ENCODE measurements at places on chromosomes 2 and 18.

- DNase-seq = no peak
Measured at GRCh38 chr18:11487390-11487789, 122.0 kb upstream of the SLC35G4 start.

DNA sequence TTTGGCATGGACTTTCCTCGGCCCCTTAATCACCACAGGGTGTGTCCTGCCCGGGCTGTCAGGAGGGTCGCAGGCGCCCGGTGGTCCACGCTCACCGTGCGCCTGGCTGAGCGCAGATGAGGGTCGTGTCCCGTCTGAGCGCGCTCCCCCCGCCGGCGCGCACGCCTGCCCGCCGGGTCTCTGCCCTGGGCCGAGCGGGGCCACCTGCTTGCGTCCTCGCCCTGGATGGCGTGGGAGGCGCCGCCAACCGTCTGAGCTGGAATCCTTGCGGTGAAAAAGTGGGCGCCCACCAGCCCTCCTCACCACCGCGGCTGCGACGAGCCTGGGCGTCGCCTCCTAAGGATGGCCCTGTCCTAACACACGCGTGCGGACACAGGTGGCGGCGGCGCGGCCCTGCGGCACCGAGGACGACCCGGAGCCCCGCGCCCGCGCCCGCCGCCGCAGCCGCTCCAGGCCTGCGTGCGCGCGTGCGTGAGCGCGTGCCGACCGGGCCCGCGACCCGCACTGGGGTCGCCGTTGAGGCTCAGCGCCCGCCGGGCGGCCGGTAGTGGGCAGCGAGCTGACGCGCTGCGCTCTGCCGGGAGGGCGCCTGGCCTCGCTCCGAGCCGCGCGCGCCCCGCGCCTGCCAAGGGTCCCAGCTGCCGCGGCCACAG is 126.6 kb downstream of the ARHGEF4 start:
- DNase-seq = no peak

GRCh38 chr2:158273791-158274190 is 172.1 kb downstream of the UPP2 start:
- DNase-seq = no peak

DNA sequence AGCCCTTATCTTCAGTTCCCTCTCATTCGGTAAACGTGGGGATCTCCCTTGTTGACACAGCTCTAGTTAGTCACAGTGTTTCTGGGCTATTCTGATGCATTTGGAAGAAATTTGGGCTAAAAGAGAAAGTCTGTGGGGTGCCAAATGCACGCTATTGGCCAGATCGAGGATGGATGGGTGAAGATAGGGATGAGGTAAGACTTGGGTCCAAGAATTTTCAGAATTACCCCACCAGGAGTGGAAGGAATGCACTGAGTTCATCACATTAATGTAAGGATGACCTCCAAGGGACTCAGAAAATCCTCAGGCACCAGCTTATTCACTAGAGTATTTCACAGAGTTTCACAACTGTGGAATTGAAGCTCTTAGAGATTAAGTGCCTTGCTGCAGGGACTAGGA is 49.3 kb downstream of the NRP2 start:
- DNase-seq = no peak

DNA sequence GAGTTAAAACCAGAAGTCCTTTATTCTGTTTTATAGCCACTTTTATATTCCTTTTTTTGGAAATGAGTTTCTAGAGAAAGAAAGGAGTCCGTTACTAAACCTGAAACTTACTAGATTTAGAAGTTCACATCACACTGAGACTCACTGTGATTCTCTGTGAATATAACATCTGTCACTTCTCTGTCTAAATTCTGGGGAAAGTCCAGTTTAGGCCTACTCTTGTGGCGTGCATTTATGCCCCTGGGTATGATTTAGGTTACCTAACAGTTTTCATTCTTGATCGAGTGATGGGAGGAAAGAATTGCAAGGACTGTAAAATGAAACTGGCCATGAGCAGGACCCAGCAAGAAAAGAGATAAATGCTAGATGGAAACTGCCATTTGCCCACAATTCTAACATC is 449.6 kb downstream of the SPAG16 start:
- DNase-seq = no peak

DNA sequence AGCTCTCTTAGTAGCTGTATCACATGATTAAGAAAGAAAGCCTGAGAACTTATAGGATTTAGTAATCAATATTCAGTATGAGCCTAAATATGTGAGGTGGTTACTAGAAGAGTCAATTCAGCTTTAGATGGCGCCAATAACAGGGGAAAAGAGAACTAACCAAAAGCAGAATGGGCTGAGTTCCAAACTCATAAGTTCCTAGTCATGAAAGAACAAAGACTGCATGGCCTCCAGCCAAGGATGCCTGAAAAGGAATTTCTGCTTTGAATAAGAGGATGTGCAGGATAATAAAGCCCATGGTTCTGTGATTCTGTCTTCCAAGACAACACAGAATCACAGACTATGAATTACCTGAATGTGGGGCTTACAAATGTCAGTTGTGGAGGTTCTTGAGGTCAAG is 196.5 kb downstream of the SATB2 start:
- DNase-seq = no peak

GRCh38 chr18:7236933-7237332 is 6.0 kb downstream of the LRRC30 start:
- no peak for DNase-seq

GRCh38 chr2:156540706-156541105 is 104.5 kb downstream of the GPD2 start:
- DNase-seq = no peak

DNA sequence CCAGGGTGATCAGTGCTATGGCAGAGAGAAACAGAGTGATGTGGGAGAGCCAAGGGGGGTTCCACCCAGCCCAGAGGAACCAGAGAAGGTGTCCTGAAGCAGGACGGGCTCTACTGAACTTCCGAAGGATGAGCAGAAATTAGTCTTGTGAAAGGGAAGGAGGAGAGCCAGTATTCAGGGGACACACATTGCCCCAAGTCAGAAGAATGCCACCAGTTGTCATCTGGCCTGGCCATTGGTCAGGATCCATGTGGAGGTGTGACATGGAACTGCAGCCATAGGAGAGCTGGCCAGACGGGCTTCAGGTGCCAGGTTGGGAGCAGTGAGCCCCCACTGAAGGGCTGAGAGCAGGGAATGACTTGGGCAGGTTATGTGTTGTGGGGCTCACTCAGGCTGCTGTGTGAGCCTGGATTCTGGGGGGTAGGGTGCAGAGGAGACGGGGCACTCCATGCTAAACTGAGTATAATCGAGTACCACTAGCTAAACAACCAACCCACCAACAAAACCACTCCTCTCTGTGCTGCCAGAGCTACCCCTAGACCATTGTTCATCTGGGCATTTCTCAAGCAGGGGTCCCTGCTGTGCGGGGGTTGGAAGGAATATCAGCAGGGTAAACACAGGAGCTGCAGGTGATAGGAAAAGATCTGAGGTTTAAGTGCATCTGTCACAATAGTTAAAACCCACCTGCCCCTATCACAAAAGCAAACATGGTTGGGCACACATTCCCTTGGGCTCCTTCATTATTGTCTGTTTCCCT is 25.3 kb downstream of the MARCO start:
- no peak for DNase-seq

Data from Panc1 (cell line).